Spleen (tissue), 13 donors: ENCODE measurements at places on chromosomes 16 and 17. TPM values are rescaled to one million over a fixed set of nuclear protein-coding genes. Genes with fewer than 3 reads are reported as not detected.
A peak's percentile ranks its signal among the peaks of the same experiment; 100 is the strongest.

CMTM2 gene
- 3.3 TPM for total RNA-seq

DNA sequence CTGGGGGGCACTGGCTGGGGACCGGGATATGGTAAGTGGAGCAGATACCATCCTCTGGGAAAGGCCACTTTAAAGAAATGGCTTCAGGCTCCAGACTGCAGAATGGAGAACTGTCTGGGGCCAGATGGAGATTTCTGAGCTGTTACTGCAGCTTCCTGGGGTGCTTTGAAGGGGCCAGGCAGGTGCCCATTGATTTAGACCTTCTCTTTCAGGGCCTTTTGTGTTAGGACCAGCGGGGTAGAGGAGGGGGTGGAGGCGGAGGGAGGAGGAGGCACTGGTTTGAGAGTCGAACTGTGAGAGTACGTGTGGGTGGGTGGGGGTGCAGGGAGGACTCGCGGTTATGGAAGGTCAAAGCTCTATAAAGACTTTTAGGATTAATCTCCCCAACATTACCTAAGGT lies 11.4 kb downstream of the NECAB2 start:
- no peaks in the 10 kb centered on the region for H3K4me1 ChIP-seq
- no peak overlapping the region for H3K27ac ChIP-seq
- no peak overlapping the region for H3K4me3 ChIP-seq
- DNase-seq = no peak

- no peak overlapping the region for H3K4me3 ChIP-seq
- H3K36me3 ChIP-seq = no peaks in the 10 kb centered on the region
- no peaks in the 10 kb centered on the region for H3K4me1 ChIP-seq
- no peak for DNase-seq
- no peak overlapping the region for H3K27ac ChIP-seq
- no peaks in the 10 kb centered on the region for H3K27me3 ChIP-seq
Measured at GRCh38 chr17:55605705-55606487, 94.6 kb upstream of the SMIM36 start.

GRCh38 chr17:8338753-8339140 lies 893 bp upstream of the ODF4 start:
- H3K27me3 ChIP-seq = no peaks in the 10 kb centered on the region
- H3K4me1 ChIP-seq = no peaks in the 10 kb centered on the region
- H3K36me3 ChIP-seq = no peaks in the 10 kb centered on the region
- H3K27ac ChIP-seq = no peak overlapping the region

KRTAP3-2 gene
- not detected for total RNA-seq

DNA sequence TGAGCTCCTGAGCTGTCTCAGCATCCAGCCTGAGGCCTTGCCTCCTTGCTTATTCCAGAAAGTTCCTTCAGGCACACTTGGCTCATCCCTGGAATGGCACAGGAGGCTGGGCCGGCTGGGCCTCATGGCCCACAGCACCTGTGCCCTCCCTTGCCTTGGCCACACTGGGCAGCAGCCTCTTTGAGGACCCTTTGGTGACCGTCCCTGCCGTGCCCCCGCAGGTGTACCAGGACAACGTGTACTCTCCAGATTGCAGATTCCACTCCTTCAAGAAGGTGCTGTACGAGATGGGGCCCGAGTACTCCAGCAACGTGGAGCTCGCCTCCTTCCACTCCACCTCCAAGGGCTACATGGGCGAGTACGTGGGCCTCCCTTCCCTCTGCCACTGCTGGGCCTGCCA lies 34.2 kb downstream of the GPT2 start:
- H3K4me1 ChIP-seq = no peaks in the 10 kb centered on the region
- no peaks in the 10 kb centered on the region for H3K27me3 ChIP-seq
- H3K27ac ChIP-seq = no peak overlapping the region
- DNase-seq = no peak
- H3K4me3 ChIP-seq = no peak overlapping the region

ZFP3 gene
- total RNA-seq = 6.6 TPM

DNA sequence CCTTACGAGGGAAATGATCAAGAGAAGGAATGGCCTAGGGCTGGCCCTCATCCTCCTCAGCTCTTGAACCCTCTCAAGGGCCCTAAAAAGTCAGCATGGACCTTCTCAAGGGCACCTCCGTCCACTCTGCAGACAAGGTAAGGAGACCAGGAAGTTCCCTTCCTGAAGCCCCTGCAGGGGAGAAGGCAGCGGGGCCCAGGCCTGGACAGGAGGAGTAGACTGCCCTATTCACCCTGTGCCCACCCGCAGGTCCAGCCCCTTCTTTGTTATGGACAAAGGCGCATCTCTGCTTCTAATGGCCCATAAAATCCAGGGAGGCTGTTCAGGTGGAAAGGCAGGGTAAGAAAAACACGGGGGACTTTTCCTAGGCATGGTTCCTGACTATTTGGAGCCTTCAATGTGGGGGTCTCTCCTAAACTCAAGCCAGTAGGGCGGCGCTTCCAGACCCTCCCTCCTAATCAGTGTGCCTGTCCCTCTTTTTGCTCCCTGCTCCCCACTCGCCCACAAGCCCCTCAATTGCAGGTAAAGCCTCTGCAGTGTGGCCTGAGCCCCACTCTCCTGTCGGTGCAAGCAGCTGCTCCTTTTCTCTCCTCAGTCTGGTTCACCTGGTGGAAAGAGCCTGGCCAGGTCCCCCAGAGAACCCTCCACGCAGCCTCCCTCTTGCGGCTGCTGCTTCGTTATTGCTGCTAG lies 28.2 kb downstream of the AXIN2 start:
- DNase-seq = peak; percentile 66
- H3K4me3 ChIP-seq = no peak overlapping the region
- no peaks in the 10 kb centered on the region for H3K27me3 ChIP-seq

PRAC2 gene
- not detected for total RNA-seq

DNA sequence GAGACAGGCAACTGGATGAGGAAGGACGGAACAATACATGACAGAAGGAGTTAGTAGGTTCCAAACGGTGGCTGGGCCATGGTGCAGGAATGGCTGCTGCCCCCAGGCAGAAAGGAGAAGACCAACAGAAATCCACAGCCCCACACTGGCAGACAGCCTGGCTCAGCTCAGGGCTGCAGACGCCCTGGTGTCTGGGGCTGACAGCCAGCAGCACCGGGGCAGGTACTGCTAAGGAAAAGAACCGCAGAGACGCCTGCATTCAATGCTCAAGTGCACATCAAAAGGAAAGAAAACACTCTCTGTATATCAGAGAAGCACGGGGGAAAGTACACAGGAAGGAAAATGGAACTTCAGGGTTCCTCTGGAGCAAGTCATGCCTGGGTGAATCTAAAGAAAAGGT lies 53.4 kb downstream of the GAS7 start:
- no peaks in the 10 kb centered on the region for H3K36me3 ChIP-seq
- H3K4me1 ChIP-seq = peaks cover 51% of the 10 kb centered on the region
- H3K27me3 ChIP-seq = no peaks in the 10 kb centered on the region
- H3K4me3 ChIP-seq = no peak overlapping the region
- peak overlapping the region; percentile 35 for H3K27ac ChIP-seq

GRCh38 chr16:12340151-12340733 lies 363.7 kb downstream of the SNX29 start:
- no peaks in the 10 kb centered on the region for H3K27me3 ChIP-seq
- no peak overlapping the region for H3K4me3 ChIP-seq
- no peaks in the 10 kb centered on the region for H3K4me1 ChIP-seq
- no peak for DNase-seq

TP53TG3B gene
- total RNA-seq = not detected

GRCh38 chr17:980406-981291 lies 1.1 kb upstream of the NXN start:
- H3K27ac ChIP-seq = peak overlapping the region; percentile 78
- no peaks in the 10 kb centered on the region for H3K36me3 ChIP-seq
- peaks cover 21% of the 10 kb centered on the region for H3K27me3 ChIP-seq
- H3K4me3 ChIP-seq = peak overlapping the region; percentile 67
- peaks cover 28% of the 10 kb centered on the region for H3K4me1 ChIP-seq
- DNase-seq = peak; percentile 89

- peak; percentile 85 for DNase-seq
- H3K4me3 ChIP-seq = no peak overlapping the region
- no peaks in the 10 kb centered on the region for H3K27me3 ChIP-seq
Measured at GRCh38 chr16:69481901-69482341, 57.5 kb downstream of the CYB5B start.

GDPD3 gene
- total RNA-seq = 8.8 TPM

DNA sequence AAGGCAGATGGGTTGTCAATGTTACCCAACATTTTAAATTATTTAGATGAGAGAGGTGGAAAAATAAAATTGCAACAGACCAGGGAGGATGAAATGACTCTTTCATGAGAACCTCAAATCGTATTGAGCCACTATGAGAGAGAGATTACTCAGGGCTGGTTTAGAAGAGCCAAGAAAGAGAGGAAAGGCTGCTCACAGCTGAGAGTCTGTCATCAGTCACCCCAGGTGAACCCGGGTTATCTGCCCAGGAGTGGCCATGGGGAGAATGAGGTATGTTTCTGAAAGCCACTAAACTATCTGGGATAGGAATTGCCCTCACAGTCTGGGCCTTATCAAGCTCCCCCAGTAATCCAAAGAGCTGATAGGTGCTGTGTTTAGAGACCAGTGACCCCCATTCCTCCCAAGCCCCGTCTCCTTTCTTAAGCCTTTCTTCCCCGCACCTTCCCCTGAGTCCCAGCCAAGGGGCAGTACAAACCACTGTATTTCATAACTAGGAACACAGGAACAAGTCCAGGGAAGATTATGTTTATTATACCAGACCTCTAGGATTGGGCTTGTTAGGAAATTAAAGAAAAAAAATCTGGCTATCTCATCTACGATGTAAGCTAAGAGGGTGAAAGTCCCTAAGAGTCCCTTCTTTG lies 158.9 kb upstream of the NOL11 start:
- no peak overlapping the region for H3K27ac ChIP-seq
- no peak overlapping the region for H3K4me3 ChIP-seq
- H3K36me3 ChIP-seq = no peaks in the 10 kb centered on the region
- no peaks in the 10 kb centered on the region for H3K4me1 ChIP-seq
- H3K27me3 ChIP-seq = no peaks in the 10 kb centered on the region
- DNase-seq = no peak

VTN gene
- total RNA-seq = 2.2 TPM

GRCh38 chr17:13525876-13526275 lies 75.9 kb downstream of the HS3ST3A1 start:
- peak overlapping the region; percentile 43 for H3K27ac ChIP-seq
- no peaks in the 10 kb centered on the region for H3K27me3 ChIP-seq
- H3K4me1 ChIP-seq = peaks cover 12% of the 10 kb centered on the region
- H3K36me3 ChIP-seq = no peaks in the 10 kb centered on the region

DNA sequence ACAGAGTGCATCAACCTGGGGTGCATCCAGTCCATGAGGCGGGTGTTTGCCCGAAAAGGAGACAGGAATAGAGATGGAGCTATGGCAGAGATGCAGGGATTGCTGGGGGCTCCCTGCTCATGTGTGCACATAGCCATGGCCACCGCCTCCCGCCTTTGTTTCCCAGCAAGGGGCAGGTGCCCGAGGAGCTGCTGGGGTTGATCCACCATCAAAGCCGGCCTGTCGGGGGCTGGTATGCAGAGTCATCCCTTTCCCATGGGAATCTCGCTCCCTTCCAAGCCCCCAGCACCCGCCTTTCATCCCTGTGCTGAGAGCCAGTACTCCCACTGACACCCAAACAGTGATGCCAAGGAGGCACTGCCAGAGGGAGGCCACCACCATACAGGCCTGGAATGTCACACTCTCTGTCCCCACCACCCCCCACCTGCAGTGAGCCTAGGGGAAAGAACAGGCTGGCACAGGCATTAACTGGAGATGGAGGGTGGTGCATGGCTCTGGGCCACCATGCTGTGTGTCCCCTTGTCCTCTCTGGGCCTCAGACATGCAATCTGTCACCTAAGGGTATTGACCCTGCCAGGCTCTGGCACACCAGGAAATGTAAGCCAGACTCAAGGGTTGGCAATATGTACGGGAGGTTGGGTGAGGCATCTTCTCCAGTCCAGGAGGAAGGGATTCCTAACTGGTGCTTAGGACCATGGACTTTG lies 65.1 kb downstream of the SREBF1 start:
- peaks cover 19% of the 10 kb centered on the region for H3K4me1 ChIP-seq
- no peak for DNase-seq
- no peaks in the 10 kb centered on the region for H3K36me3 ChIP-seq

- no peaks in the 10 kb centered on the region for H3K4me1 ChIP-seq
- no peak for DNase-seq
- no peak overlapping the region for H3K27ac ChIP-seq
- no peak overlapping the region for H3K4me3 ChIP-seq
- H3K27me3 ChIP-seq = no peaks in the 10 kb centered on the region
- H3K36me3 ChIP-seq = no peaks in the 10 kb centered on the region
Measured at GRCh38 chr16:27595475-27595874, 45.5 kb downstream of the KATNIP start.

AATK gene
- 36.8 TPM for total RNA-seq

DNA sequence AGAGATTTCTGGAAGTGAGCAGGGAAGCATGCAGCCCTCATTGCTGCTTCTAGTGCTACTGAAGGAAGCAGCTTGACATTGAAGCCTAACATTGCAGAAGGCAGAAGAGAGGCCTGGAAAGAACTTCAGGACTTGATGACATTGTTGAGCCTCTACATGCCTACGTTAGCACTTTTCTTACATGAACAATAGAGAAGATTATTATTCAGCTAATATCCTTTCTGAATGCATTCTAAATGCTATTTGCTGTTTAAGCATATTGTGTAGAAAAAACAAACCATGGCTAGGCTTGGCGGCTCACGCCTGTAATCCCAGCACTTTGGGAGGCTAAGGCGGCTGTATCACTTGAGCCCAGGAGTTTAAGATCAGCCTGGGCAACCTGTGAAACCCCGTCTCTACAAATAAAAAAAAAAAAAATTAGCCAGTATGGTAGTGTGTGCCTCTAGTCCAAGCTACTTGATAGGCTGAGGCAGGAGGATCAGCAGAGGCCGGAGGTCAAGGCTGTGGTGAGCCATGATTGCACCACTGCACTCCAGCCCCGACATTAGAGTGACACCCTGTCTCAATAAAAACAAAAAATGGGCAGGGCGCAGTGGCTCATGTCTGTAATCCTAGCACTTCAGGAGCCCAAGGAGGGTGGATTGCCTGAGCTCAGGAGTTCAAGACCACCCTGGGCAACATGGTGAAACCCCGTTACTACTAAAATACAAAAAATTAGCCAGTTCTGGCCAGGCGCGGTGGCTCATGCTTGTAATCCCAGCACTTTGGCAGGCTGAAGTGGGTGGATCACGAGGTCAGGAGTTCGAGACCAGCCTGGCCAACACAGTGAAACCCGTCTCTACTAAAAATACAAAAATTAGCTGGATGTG lies 2.2 kb upstream of the AURKB start:
- peaks cover 35% of the 10 kb centered on the region for H3K4me1 ChIP-seq
- H3K27me3 ChIP-seq = no peaks in the 10 kb centered on the region
- DNase-seq = no peak

- H3K4me1 ChIP-seq = no peaks in the 10 kb centered on the region
- H3K27me3 ChIP-seq = no peaks in the 10 kb centered on the region
- DNase-seq = no peak
- H3K4me3 ChIP-seq = no peak overlapping the region
Measured at GRCh38 chr16:8251298-8251697, 339.0 kb downstream of the TMEM114 start.

GRCh38 chr17:10309003-10309974 lies 63.5 kb downstream of the MYH13 start:
- no peak for DNase-seq
- H3K36me3 ChIP-seq = no peaks in the 10 kb centered on the region
- no peak overlapping the region for H3K27ac ChIP-seq
- no peak overlapping the region for H3K4me3 ChIP-seq
- no peaks in the 10 kb centered on the region for H3K27me3 ChIP-seq

MARCHF10 gene
- not detected for total RNA-seq

GRCh38 chr17:53628011-53628410 lies 194.7 kb upstream of the KIF2B start:
- H3K27ac ChIP-seq = no peak overlapping the region
- no peak for DNase-seq
- no peaks in the 10 kb centered on the region for H3K36me3 ChIP-seq
- H3K27me3 ChIP-seq = no peaks in the 10 kb centered on the region
- H3K4me1 ChIP-seq = no peaks in the 10 kb centered on the region

GRCh38 chr17:79902146-79902791 lies 63.0 kb upstream of the CBX4 start:
- H3K27ac ChIP-seq = no peak overlapping the region
- no peak overlapping the region for H3K4me3 ChIP-seq
- H3K4me1 ChIP-seq = no peaks in the 10 kb centered on the region
- DNase-seq = peak; percentile 47

GJC1 gene
- total RNA-seq = 0.59 TPM

HASPIN gene
- total RNA-seq = 4.7 TPM
